ENCODE measurements at places on chromosomes 5 and 9.

GRCh38 chr5:66982470-66982869, 214.1 kb downstream of the CD180 start:
- DNase-seq: no peak

GRCh38 chr5:109439590-109439989, 29.8 kb upstream of the PJA2 start:
- DNase-seq: no peak

DNA sequence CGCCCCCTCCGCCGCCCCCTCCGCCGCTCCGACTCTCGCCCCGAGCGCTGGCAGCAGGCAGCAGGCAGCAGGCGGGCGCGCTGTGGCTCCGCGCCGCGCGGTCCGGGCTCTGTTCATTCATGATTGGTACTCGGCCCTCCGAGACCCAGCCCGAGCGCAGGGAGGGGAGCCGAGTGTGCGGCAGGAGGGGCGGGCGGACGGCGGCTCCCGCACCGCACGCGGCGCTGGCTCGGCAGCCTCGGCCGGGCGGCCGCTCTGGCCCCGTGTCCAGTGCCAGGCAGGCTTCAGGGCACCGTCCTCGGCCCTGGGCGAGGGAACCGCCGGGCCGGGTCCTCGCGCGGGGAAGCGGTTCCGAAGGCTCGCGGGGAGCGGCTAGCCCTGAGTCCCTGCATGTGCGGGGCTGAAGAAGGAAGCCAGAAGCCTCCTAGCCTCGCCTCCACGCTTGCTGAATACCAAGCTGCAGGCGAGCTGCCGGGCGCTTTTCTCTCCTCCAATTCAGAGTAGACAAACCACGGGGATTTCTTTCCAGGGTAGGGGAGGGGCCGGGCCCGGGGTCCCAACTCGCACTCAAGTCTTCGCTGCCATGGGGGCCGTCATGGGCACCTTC, at the start of gene KCNIP1:
Gene KCNIP1 (plus strand): TSS at position 31 of the 607 bp plus-strand sequence.
- no peak for DNase-seq

DNA sequence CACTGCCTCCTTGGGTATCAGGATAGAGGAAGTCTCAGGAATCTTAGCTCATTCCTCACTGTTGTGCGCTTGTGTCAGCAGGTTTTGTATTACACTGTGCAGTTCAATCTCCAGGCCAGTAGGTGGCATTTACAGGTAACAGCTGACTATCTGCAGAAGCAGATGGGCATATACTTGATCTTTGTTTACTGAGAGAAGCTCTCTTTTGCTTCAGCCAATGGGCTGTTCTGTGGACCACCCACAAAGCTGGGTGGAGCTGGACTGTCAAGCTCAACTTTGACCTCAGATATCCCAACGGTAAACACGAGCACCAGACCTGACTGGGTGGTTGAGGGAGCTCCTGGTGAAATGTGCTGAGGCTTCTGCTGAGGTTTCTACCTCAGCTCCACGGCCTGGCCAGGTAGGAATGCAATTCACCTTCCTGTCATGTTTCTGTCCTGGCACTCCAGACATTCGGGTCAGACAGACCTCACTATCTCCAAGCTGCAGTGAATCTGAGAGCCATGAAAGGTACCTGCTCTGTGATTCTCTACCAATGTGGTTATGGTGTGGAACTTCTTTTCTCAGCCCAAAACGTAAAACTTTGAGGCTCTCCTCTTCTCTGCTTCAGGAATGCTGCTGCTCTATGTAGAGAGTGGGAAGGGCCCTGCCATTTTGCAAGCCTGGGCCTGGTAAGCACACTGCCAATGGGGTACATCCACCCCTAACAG, 167.9 kb upstream of the ACTBL2 start:
- DNase-seq: no peak

GRCh38 chr9:37324691-37325490, 97.6 kb upstream of the GRHPR start:
- DNase-seq: no peak

DNA sequence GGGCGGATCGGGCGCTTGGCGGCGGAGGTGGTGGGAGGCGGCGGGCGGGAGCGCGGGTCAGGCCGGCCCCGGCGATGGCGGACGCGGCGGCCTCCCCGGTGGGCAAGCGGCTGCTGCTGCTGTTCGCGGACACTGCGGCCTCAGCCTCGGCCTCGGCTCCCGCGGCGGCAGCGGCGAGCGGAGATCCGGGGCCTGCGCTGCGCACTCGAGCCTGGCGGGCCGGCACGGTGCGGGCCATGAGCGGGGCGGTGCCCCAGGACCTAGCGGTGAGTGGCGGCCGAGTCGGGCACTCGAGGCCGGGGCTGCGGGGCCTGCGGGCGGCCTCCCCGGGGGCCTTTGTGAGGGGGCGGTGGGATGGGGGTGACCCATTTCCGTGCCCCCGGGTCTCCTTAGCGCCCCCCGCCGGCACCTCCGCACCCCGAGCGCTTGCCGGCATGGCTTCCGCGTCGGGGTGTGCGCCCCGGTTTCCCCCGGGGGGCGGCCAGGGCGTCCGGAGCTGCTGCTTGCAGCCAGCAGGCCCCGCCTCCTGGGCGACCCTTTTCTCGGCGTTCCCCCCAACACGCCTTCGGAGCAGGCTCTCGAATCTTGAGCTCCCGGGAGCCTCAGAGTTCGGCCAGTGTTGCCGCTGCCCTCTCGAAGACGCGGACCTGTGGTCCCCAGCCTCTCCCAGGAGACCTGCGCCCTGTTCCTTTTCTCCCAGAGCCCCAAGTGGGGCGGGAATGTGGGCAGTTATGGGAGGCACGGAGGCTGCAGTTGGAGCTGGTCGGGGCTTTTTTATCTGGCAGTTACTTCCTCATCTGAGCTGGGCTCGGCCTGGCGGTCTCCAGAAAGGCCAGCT, 456 bp downstream of the KDM3B start:
- DNase-seq: peak; percentile 56
